ENCODE measurements at places on chromosomes 7 and 10. TPM values are rescaled to one million over a fixed set of nuclear protein-coding genes. Genes with fewer than 3 reads are reported as not detected.

- DNase-seq: peak; percentile 25
Observed at GRCh38 chr10:30763918-30764317, 134.4 kb upstream of the LYZL2 start.

DNA sequence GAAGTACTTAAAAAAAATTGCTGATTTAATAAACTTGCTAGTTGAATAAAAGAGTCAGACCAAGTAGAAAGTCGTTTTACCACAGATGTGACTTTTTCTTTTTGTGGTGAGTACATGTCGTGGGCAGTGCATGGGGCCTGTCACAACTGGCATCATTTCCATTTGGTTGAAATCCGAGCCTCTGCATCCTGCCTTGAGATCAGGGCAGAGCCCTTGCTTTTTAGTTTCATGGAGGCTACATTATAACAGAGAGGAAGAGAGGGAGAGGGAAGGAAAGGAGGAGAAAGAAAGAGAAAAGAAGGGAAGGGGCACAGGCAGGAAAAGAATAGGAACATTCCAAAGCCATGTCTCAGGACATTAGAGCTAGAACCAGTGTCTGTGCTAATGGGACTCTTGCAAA lies 20.4 kb upstream of the INSYN2A start:
- DNase-seq: no peak

DNA sequence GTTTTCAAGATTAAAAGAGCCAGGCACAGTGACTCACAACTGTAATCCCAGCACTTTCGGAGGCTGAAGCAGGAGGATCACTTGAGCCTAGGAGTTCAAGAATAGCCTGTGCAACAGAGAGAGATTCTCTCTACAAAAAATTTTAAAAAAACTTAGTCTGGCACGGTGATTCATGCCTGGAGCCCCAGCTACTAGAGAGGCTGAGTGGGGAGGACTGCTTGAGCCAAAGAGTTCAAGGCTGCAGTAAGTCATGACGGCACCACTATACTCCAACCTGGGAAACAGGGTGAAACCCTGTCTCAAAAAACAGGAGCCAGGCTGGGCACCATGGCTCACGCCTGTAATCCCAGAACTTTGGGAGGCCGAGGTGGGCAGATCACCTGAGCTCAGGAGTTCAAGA lies 86.6 kb upstream of the KCTD7 start:
- no peak for DNase-seq

DNA sequence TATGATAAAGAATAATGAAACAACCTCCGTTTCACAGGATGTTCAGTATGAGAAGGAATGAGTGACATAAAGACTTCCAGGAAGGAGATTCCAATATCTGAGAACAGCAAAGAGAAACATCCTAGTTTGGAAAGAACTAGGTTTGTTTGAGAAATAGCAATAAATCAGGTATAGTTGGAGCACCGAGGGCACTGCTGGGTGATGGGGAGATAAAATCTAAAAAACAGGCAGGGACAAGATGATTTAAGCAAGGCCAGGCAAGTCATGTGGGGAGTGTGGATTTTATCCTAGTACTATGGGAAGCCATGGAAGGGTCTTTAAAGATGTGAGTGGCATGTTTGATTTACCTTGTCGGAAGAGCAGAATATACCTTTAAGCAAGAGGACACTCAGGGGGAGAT lies 169.7 kb downstream of the SPAG6 start:
- DNase-seq: no peak

The PTER gene
- polyA plus RNA-seq: 3.7 TPM
